ENCODE measurements at places on chromosomes 6 and 20. TPM values are rescaled to one million over a fixed set of nuclear protein-coding genes. Genes with fewer than 3 reads are reported as not detected.

DNA sequence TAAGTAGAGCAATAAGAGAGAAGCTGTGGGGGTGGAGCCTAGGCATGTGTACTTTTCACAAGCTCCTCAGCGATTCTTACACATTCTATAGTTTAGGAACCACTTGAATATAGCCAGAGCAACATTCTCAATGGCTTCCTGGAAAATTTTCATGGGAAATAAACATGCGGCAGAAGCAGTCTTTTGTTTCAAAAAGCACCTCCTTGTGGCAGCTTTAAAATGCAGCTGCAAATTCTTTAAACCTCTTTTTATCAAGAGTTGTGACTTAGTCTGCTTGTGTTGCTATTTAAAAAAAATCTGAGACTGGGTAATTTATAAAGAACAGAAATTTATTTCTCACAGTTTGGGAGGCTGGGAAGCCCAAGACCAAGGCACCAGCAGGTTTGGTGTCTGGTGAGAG, 23.8 kb downstream of the NKX2-2 start:
- DNase-seq: no peak

DNA sequence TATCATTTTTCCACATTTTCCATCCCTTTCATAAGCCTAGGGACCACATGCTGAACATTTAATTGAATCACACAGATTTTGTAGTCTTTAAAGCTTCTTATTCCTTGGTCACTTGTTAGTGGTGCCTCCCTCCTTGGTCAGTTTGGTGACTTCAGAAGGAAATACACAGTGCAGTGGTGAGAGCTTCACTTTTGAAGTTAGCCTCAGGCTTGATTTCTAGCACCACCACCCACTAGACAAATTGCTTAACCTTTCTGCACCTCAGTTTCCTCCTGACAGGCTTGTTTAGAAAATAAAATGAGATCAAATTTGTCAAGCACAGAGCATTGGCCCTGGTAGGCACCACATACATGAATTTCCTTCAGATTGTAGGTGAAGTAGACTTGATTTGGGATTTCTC, 91.7 kb downstream of the FOXO3 start:
- no peak for DNase-seq

GRCh38 chr6:166346965-166347364, 4.6 kb upstream of the SFT2D1 start:
- DNase-seq: no peak

GRCh38 chr6:147941143-147941542, 401.5 kb upstream of the SASH1 start:
- DNase-seq: no peak

GRCh38 chr6:122025104-122025503, 374.3 kb upstream of the HSF2 start:
- no peak for DNase-seq

- DNase-seq: no peak
These were observed 310.0 kb upstream of the PRND start for GRCh38 chr20:4411744-4412143.

- DNase-seq: no peak
These were observed 227.2 kb upstream of the ASCC3 start for GRCh38 chr6:101108286-101108685.

DNA sequence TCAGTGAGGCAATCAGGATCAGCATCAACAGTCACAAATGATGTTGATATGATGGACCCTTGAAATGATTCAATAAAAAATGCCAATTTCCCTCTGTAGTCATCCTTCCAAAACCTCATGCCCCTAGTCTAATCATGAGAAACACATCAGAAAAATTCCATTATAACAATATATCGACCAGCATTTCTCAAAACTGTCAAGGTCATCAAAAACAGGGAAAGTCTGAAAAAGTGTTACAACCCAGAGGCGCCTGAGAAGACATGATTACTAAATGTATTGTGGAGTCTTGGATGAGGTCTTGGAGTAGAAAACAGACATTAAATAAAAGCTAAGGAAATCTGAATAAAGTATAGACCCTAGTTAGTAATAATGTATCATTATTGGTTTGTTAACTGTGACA, 133.8 kb downstream of the SLC35B3 start:
- no peak for DNase-seq

- DNase-seq: no peak
These were observed 71.5 kb downstream of the FILIP1 start for GRCh38 chr6:75422024-75422639.

DNA sequence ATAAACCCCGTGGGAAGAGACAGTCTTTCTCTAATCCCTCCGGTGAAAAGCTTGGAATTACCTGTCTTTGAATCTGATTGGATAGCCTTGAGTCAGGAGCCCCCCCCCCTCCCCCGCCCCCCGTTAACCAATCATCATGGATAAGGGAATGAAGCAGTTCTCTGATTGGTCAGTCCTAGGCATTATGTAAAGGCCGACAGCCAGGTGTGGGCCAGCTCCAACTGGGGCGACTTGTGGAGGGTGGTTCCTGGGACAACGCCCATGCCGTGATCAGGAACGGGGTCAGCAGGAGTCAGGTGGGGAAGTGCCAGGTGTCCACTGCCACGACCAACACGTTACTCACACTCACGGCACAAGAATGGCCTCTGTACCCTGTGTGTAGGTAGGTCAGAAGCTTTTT, 406.8 kb upstream of the SULF2 start:
- no peak for DNase-seq

GRCh38 chr6:144075187-144075586, 20.2 kb downstream of the SF3B5 start:
- no peak for DNase-seq

DNA sequence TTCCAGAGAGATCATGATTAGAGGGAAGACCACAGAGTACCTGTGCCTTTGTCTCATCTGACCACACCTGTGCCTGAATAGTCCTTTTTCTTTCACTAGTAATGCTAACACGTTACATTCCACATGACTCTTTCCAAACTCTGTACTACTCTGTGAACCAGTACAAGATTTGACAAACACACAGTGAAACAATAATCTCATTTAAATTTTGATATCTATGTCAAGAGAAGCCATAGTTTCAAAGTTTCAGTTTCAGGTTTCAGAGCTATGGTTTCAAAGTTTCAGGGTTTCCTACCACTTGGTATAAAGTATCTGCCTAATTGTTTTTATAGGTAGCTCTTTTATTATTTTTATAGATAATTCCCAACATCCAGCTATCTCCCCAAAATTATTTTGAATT, 62.0 kb upstream of the PHACTR2 start:
- no peak for DNase-seq

DNA sequence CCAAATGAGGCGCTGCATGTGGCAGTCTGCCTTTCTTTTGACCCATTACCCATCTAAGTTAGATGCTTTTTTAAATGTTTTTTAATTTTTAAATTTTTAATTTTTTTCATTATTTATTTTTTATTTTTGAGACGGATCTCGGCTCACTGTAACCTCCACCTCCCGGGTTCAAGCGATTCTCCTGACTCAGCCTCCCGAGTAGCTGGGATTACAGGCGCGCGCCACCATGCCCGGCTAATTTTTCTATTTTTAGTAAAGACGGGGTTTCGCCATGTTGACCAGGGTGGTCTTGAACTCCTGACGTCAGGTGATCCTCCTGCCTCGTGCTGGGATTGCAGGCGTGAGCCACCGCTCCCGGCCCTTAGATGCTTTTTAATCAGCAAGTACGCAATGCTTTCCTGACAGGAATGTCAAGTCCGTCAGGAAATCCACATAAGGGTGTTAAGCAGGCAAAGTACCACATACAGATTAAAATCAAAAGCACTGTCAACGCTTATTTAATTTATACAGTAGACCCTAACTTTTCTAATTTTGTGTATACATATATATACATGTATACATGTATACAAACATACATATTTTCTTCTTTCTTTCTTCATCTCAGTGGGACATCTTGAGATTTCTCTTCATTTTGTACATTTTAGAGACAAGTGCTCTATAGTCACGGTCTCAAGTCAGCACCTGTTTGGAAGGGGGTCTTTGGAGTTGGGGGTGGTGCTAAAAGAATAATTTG, 995 bp upstream of the GSTA4 start:
- DNase-seq: peak; percentile 53

DNA sequence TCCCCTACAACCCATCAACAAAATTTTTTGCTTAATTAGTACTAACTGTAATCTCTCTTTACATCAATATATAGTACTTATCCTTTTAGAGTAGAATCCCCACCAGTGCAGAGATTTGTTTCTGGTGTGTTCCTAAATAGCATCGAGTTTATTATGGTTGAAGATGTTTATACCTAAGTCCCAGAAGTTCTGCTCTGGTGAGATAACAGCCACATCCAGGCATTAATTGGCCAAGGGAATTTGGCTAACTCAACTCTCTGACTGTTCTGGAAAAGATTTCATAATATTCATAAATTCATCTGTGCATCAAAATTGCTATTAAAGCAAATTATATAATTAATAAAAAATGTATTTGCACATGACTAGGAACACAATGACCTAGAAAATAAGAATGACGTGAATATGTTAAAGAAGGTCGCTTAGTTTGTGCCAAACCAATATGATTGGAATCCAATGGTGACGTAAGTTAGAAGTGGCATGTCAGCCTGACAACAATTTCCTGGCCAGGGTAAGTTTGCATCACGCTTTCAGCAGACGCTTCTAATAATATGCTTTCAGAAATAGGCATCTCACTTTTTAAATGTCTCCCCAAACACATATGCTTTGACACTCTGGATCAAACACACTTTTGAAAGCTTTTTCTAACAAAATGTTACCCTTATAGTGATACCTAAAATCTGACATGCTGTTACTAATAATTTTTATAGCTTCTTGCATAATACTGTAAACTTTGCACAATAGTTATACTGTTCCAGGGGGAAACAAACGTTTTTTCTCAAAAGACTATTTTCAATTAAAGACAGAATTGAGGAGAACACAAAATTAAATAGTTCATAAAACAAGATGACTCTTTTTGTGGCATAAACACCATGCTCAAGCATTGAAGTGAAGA, 236.7 kb downstream of the TENT5A start:
- no peak for DNase-seq

DNA sequence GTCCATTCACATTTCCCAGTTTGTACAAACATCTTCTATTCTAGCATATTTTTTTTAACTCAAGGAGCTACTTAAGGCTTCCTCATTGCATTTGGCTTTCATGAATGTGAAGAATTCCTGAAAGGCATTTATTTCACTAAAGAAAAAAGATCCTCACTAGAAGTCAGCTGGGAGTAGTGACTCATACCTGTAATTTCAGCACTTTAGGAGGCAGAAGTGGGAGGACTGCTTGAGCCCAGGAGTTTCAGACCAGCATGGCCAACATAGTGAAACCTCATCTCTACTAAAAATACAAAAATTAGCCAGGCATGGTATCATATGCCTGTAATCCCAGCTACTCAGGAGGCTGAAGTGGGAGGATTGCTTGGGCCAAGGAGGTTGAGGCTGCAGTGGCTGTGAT, 30.9 kb upstream of the XRN2 start:
- no peak for DNase-seq

- DNase-seq: no peak
These were observed 8.5 kb upstream of the PTCRA start for GRCh38 chr6:42907336-42907735.

DNA sequence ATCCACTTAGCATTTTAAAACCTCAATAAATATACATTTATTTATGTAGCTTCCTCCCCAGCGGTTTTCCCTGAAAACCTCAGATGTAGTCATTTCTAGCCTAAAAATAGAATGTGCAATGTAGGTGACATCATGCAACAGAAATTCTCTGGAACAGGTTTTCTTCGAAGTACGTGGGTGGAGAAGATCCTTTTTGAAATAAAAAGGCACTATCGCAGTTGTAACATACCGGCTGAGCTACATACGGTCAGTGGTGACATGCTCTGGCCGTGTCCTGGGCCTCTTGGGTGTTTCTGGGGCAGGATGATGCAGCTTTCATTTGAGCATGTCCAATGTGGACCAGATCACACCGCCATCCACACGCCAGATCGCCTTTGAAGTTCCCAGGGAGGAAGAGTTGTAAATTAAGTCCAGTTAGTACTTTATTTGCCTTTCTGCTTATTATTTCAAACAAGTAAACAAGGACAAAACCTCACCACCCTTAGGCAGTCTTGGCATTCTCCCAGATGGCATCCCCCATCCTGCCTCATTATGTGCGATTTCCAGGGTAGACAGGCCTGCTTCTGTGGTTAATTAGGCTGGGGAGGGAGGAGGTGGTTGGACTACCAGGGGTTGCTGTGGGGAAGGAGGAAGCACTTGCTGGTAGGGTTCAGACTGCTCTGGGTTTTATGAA, 109.5 kb upstream of the CLDN20 start:
- DNase-seq: peak; percentile 58

DNA sequence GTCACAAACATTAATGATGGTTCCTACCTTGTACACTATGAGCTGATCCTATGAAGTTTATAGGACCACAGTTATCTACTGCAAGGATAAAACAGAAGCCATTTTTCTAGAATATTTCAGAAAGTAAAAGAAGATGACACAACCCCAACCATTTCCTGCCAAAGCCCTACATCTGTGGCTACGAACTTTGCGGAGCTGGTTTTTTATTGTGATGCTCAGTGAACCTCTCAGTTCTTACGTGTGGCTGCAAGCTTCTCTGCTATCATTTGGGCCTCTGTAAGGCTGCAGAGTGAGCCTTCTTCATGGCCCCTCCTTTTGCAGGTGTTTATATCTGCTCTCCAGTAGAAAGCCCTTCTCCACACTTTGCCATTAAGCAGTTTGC, 17.8 kb upstream of the TAGAP start:
- DNase-seq: no peak

- no peak for DNase-seq
These were observed 280.2 kb downstream of the TBC1D7 start for GRCh38 chr6:13048113-13048512.

GRCh38 chr20:63273059-63273579, 506 bp downstream of the ARFGAP1 start:
- no peak for DNase-seq

GRCh38 chr6:16064671-16065072, 64.2 kb upstream of the MYLIP start:
- no peak for DNase-seq

GRCh38 chr6:45619211-45619760, 241.6 kb upstream of the SUPT3H start:
- DNase-seq: no peak

RBCK1 gene
- 156 TPM for total RNA-seq

KCNQ5 gene
- 5.1 TPM for total RNA-seq

MOG gene
- total RNA-seq: not detected

RIPOR2 gene
- 181 TPM for total RNA-seq

PNPLA1 gene
- total RNA-seq: not detected

PSMB8 gene
- total RNA-seq: 327 TPM

GNAS-AS1 gene
- total RNA-seq: 1.6 TPM

OR10C1 gene
- total RNA-seq: not detected

CDC25B gene
- 263 TPM for total RNA-seq

FNDC1 gene
- not detected for total RNA-seq

OR12D3 gene
- total RNA-seq: not detected

MOXD1 gene
- not detected for total RNA-seq

FAM217A gene
- not detected for total RNA-seq

BEND3 gene
- 2.2 TPM for total RNA-seq

SMLR1 gene
- not detected for total RNA-seq
